Naive thymus-derived CD4-positive, alpha-beta T cell (primary cell): ENCODE measurements at places on chromosomes 12 and 14. TPM values are rescaled to one million over a fixed set of nuclear protein-coding genes. Genes with fewer than 3 reads are reported as not detected.

The CLEC2A gene
- not detected for total RNA-seq

The SOAT2 gene
- not detected for total RNA-seq

The CACNA1C gene
- total RNA-seq = 0.48 and 0.81 TPM in 2 replicates

The IKZF4 gene
- 8.2 TPM for total RNA-seq

The KLRD1 gene
- 1.7 TPM for total RNA-seq

The HELB gene
- 53.3 and 54.3 TPM in 2 replicates for total RNA-seq

The APOF gene
- not detected for total RNA-seq
